Activated CD8-positive, alpha-beta T cell treated with anti-CD3 and anti-CD28 coated beads for 36 hours (primary cell): ENCODE measurements at places on chromosomes 5 and 9. TPM values are rescaled to one million over a fixed set of nuclear protein-coding genes. Genes with fewer than 3 reads are reported as not detected.

- DNase-seq = no peak
- H3K4me3 ChIP-seq = no peak overlapping the region
- no peak overlapping the region for H3K27ac ChIP-seq
- no peaks in the 10 kb centered on the region for H3K27me3 ChIP-seq
- H3K36me3 ChIP-seq = no peaks in the 10 kb centered on the region
- H3K4me1 ChIP-seq = no peaks in the 10 kb centered on the region
Measured at GRCh38 chr9:22742401-22742800, 295.8 kb downstream of the DMRTA1 start.

DNA sequence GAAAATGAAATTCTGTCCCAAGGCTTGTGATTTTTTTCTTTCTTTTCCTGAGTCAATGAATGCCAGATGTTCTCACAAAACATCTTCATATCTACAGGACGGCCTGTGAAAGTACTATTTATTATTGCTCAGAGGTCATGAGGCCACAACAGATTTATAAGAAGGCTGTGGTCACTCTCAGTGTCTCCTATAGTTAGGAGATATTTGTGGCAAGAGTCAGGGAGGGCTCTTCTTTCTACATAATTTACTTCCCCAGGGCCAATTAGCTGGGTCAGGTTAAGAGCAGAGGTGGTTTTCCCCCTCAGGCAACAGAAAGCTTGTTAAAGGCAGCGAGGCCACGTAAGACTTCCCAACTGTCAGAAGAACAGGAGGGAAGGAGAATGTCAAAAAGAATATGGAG lies 248.7 kb downstream of the SLIT3 start:
- H3K4me3 ChIP-seq = no peak overlapping the region
- H3K4me1 ChIP-seq = no peaks in the 10 kb centered on the region
- peaks cover 4% of the 10 kb centered on the region for H3K27me3 ChIP-seq

GRCh38 chr9:121768416-121769015 lies 117.1 kb downstream of the DAB2IP start:
- H3K27me3 ChIP-seq = no peaks in the 10 kb centered on the region
- no peak for DNase-seq
- no peaks in the 10 kb centered on the region for H3K4me1 ChIP-seq

DNA sequence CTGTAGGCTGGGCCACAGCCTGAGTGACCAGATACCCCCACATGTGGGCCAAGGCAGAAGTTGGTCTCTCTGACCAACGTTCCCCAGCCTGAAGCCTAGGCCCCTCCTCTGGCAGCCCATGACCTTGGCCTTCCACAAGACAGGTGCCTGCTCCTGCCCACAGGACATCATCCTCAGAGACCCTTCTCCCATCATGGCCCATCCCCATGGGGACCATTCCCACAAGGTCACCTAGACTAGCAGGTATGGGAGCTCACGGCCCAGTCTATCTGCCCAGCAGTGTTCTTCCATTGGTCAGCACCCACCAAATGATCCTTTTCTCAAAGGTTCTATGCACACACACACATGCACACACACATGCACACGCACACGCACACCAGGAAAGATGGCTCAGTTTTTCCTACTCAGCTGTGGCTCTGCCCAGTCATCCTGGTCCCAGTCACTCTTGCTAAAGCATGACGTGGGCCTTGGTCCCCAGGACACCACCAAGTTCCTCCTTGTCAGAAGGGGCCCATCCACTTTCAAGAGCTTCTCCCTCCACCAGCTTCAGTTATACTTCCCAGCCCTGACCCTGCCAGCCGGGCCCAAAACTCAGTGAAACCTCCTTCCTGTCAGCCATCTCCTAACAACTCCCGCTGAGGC lies 65.4 kb downstream of the PAX5 start:
- H3K36me3 ChIP-seq = no peaks in the 10 kb centered on the region
- no peak overlapping the region for H3K4me3 ChIP-seq

DNA sequence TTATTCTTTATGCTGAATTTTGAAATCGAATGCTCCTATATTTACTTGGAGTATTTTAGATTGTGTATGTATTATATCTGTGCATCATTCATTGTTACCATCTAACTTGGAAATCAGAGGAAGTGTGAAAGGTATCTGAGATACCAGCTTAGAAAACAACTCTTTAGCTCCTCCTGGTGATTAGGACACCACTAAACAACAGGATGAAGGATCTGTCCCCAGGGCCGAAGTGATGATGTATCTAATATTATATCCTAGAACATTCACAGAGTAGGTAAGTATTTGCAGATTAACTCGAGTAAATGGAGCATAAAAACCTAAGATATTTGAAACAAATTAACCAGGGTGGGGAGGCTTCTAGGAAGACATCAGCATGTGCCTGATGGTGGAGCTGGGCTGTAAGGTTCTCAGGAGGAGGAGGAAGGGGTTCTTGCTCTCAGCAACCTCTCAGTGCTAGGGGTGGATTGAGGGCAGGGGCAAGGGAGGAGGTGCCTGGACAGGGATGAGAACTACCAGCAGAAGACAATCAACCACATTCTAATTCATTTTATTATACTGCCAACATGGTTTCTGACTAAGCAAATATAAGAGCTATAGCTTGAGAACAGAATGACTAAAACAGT lies 2.6 kb upstream of the NFIL3 start:
- DNase-seq = no peak
- H3K36me3 ChIP-seq = peaks cover 18% of the 10 kb centered on the region
- H3K27ac ChIP-seq = peak overlapping the region; percentile 32
- peak overlapping the region; percentile 87 for H3K4me3 ChIP-seq
- H3K27me3 ChIP-seq = peaks cover 7% of the 10 kb centered on the region

- DNase-seq = no peak
- H3K4me1 ChIP-seq = no peaks in the 10 kb centered on the region
- H3K4me3 ChIP-seq = no peak overlapping the region
- no peaks in the 10 kb centered on the region for H3K36me3 ChIP-seq
- no peaks in the 10 kb centered on the region for H3K27me3 ChIP-seq
Measured at GRCh38 chr5:81345411-81346003, 44.1 kb downstream of the ZCCHC9 start.

DNA sequence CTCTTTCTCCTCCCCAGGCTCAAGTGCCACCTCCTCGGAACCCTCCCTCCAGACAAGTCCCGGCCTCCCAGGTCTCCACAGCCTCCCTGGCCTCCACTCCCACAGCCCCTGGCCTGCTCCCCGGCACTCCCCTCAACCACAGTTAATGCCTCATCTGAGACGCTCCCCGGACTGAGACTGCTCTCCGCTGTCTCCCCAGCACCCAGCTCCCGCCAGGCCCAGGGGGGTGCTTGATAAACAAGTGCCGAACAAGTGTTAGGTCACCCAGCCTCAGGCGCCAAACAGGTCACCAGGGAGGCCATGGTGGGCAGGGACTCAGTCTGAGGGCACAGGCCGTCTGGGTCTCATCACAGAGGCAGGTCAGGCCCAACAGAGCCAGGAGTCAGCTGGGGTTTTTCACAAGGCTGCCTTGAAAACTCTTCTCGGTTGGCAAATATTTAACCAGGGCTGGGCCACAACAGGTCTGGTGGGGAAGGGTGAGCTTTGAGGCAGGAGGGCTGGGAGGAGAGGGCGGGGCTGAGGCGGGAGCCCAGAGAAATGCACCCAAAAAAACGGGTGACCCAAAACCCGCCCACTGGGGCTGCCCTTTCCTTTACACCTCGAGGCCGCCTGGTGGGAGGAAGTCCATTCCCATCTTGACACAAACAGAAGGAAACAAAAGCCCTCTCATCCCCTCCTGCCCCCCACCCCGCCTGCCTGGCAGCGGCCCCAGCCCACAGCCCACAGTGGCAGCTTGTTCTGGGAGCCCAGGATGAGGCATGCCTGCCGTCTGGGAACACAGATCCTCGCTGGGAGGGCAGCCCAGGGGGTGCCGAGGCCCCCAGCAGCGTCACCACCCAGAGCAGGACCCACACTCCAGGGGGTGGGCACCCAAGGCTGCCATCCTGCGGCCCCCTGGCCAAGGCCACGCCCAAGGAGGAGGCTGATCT lies 66.6 kb upstream of the STXBP1 start:
- H3K4me3 ChIP-seq = no peak overlapping the region
- no peaks in the 10 kb centered on the region for H3K36me3 ChIP-seq
- H3K27ac ChIP-seq = no peak overlapping the region
- no peaks in the 10 kb centered on the region for H3K27me3 ChIP-seq
- DNase-seq = no peak
- H3K4me1 ChIP-seq = no peaks in the 10 kb centered on the region

- H3K27me3 ChIP-seq = peaks cover 14% of the 10 kb centered on the region
- H3K36me3 ChIP-seq = no peaks in the 10 kb centered on the region
- H3K4me3 ChIP-seq = no peak overlapping the region
- no peaks in the 10 kb centered on the region for H3K4me1 ChIP-seq
- no peak overlapping the region for H3K27ac ChIP-seq
Measured at GRCh38 chr9:135533674-135534073, 12.3 kb upstream of the OBP2A start.

GRCh38 chr9:27124151-27124550 lies 15.1 kb downstream of the TEK start:
- no peak for DNase-seq
- H3K4me3 ChIP-seq = no peak overlapping the region
- H3K27me3 ChIP-seq = peaks cover 2% of the 10 kb centered on the region
- no peaks in the 10 kb centered on the region for H3K4me1 ChIP-seq
- no peak overlapping the region for H3K27ac ChIP-seq

DNA sequence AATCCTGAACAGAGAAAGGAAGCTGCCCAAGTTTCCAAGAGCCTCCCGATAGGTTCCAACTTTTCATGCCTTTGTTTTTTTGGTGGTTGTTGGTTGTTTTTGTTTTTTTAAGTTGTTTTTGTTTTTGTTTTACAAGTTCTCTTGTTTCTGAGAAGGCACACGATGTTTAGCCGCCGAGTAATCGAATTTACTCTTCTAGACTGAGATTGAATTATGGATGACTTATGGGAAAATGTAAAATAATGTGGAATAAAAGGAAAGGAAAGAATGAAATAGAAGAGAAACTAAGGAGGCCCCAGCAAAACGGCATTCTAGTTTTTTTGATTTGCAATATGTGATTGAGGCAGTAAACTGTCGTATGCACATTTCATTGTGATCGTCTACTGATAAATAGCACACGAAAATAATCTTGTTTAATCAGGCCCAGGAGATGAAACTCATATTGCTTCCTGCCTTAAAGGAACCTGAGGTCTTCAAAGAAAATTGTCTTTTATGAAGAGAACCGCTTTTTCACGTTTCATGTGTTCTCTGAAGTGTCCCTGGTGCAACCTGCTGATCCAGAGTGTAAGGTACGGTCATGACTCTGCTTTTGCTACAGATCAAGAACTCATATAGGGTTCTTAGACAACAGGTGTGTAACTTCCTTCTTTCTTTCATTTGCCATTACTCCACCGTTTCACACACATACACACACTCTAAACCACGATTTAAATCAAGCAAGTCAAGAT lies 1.3 kb upstream of the GNAQ start:
- H3K27me3 ChIP-seq = peaks cover 7% of the 10 kb centered on the region
- peaks cover 36% of the 10 kb centered on the region for H3K4me1 ChIP-seq
- peaks cover 7% of the 10 kb centered on the region for H3K36me3 ChIP-seq
- DNase-seq = no peak
- peak overlapping the region; percentile 81 for H3K4me3 ChIP-seq
- peak overlapping the region; percentile 82 for H3K27ac ChIP-seq

- H3K36me3 ChIP-seq = no peaks in the 10 kb centered on the region
- peaks cover 4% of the 10 kb centered on the region for H3K4me1 ChIP-seq
- H3K27ac ChIP-seq = no peak overlapping the region
- no peak for DNase-seq
- H3K4me3 ChIP-seq = no peak overlapping the region
Measured at GRCh38 chr5:72458407-72458806, 48.8 kb downstream of the ZNF366 start.

GRCh38 chr9:2764353-2764752 lies 47.0 kb downstream of the KCNV2 start:
- peaks cover 29% of the 10 kb centered on the region for H3K4me1 ChIP-seq
- no peak overlapping the region for H3K4me3 ChIP-seq
- H3K27ac ChIP-seq = peak overlapping the region; percentile 84
- H3K36me3 ChIP-seq = peaks cover 73% of the 10 kb centered on the region
- no peaks in the 10 kb centered on the region for H3K27me3 ChIP-seq

DNA sequence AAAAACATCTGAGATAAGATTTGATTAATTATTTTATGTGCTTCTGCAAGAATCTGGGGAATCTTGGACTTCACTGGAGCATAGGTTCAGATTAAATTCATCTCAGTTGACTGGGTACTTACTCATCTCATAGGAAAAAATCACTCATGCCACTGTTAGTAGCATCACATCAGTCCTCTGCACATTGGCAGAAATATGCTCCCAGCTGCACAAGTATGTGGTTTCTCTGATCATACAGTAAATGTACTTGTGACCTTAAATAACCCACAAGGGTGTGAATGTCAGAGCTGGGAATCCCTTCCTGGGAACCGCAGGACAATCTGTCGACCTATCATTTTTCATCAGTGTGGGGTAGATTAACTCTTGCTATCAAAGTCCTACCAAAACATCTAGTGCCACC lies 203.7 kb upstream of the SLC24A2 start:
- peaks cover 8% of the 10 kb centered on the region for H3K36me3 ChIP-seq
- DNase-seq = peak; percentile 42
- H3K4me1 ChIP-seq = peaks cover 35% of the 10 kb centered on the region
- no peak overlapping the region for H3K27ac ChIP-seq
- H3K4me3 ChIP-seq = no peak overlapping the region

GRCh38 chr5:82812575-82812974 lies 264.6 kb downstream of the TMEM167A start:
- no peak for DNase-seq
- no peaks in the 10 kb centered on the region for H3K4me1 ChIP-seq
- H3K27me3 ChIP-seq = no peaks in the 10 kb centered on the region

DNA sequence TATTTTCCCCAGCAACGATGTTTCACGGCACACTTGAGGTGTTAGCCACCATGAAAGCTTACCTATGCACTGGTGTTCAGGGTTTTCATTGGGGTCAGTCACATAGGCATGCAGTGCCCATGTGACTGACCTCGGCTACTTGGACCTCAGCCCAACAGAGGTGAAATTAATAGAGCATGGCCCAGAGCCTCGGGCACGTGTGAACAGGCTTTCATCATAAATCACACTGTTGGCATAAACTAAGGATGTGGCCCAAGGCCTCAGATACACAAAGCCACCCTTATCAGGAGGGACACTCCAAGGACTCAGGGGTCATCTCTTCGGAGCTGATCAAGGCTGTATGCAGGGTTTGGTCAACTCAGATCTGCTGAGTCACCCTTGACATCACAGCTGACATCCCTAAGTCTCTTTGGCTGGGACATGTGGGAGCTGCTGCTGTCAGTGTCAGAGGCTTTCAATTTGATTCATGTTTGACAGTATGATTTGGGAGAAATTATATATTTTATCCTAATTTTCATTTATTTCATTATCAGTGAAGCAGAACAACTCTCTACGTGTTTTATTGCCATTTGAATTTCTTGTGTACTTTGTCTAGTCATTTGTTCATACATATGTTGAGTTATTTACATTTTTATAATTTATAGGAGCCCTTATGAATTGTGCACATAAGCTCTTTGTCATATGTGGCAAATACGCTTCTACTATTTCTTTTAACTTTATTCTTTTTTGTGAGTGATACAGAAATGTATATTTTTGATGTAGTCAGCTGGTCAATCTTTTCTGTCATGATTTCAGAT lies 59.7 kb upstream of the ANKRD33B start:
- no peak overlapping the region for H3K4me3 ChIP-seq
- H3K4me1 ChIP-seq = no peaks in the 10 kb centered on the region
- H3K36me3 ChIP-seq = no peaks in the 10 kb centered on the region
- no peak overlapping the region for H3K27ac ChIP-seq

GRCh38 chr9:126671381-126671831 lies 57.7 kb downstream of the LMX1B start:
- no peak overlapping the region for H3K27ac ChIP-seq
- no peaks in the 10 kb centered on the region for H3K36me3 ChIP-seq
- peaks cover 33% of the 10 kb centered on the region for H3K27me3 ChIP-seq
- H3K4me3 ChIP-seq = no peak overlapping the region
- H3K4me1 ChIP-seq = no peaks in the 10 kb centered on the region

Gene HRH2
- total RNA-seq = 24.5 TPM

Gene PCDHGA8
- not detected for total RNA-seq

Gene N4BP3
- total RNA-seq = 33.2 TPM

Gene KIAA1191
- 40.8 TPM for total RNA-seq

Gene TRPM6
- total RNA-seq = not detected

Gene ROPN1L
- total RNA-seq = not detected

Gene ABO
- total RNA-seq = not detected

Gene IL17B
- total RNA-seq = not detected
